ENCODE measurements at places on chromosomes 13 and 19.

DNA sequence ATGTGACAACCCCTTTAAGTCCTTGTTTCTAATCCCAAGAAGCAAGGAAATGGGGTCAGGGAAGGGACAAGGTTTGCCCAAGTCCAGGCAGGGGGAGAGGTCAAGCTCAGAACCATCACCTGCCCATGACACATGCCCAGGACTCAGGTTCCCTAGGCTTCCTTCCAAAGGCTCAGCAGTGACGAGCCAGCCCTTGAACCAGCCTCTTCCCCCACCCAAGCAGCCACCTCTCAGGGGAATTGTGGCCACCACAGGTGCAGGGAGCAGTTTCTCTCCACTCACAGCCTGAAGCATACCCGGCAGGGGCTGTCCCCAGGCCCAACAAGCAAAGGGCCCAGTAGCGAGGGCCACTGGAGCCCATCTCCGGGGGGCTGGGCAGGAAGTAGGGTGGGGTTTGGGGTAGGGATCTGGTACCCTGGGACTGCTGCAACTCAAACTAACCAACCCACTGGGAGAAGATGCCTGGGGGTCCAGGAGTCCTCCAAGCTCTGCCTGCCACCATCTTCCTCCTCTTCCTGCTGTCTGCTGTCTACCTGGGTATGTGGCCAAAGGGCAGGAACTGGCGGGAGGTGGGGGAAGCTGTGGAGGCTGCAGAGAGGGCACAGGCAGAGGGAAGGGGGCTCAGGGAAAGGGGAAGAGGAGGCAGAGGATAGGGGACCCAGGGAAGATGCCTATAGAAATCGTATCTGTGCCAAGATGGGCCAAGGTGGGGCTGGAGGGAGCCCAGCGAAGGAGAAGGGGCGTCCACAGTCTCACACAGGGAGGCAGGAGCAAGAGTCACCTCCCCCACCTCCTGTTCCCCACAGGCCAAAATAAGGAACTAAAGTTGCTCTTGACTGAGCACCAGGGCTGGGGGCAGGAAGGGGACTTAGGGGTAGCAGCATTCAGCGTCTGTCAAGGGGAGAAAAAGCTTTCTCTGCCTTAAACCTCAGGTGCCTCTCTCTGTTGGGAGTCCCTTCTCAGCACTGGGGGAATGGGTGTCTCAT, at the start of gene CD79A:
CD79A (plus strand) TSS at position 433 of the 986 bp plus-strand sequence; CDS start at position 459, 26 bp downstream.
- DNase-seq: no peak

DNA sequence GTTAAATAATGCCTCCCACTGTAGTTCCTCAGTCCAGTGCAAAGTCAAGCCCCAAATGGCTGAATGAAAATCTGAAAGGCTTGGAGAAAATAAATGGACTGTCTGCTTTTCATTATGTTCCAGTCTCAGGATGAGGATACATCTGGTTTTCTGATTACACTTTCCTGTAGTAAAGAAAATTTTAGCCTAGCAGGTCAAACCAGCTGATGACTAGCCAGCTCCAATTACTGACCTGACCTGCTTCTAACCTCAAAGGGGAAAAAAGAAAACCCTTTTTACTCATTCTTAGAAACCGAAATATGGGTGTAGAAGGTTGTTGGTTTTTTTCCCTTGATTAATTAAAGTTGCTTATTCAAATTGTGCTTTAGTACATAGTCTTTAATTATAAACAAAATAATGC, 418.4 kb downstream of the EFNB2 start:
- no peak for DNase-seq

DNA sequence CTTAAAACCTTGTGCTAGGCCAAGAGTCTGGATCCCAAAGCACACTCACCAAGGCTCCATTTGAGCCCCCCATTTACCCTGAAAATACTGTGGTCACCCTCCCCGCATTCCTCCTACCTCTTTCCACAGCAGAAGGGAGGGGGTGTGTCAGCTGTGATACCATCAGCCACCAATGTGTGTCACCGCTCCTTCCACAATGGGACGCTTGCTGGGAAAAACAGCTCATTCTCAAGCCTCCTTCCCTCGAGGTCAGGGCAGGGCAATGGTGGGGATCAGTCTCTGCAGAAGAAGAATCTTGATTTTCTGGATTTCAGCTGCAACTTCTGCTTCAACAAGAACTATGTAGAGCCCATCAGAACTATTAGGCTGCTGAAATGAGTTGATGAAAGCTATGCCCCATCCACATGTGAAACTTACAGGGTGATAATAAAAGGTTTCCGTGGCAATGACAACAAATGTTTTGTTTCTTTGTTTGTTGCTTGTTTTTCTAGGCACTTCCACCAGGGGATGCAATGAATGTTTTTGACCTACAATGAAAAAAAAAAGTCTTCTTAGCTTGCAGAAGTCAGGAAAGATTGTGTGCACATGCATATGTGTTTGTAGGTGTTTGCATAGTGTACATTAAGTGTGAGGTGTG, 26.4 kb upstream of the ZNF507 start:
- DNase-seq: peak; percentile 8

DNA sequence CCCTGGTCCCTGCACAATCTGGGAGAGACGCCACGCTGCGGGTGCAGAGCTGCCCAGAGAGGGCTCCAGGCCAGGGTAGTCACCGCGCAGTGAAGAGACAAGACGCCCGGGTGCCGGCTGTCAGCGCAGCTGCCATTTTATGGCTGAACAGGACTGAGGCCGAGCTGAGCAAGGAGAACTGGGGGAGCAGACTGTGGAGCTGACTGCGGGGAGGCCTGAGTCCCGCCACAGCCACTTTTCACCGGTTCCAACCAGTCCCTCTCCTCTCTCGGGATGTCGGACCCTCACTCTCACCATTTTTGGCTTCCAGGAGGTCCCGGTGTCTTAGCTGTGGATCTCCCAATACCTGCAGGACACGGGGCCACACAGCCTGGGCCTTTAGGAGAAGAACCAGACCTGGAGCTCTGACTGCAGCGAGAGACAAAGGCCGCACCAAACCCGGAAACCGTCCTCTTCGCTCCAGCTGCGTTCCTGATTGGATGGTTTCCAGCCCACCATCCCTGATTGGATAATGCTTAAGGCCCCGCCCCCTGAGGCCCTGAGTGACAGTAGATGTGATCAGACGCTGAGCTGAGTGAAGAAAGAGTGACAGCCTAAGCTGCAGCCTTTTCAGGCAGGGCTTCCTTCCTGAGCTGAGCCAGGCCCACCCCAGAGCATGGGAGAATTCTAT, at the start of gene ZNF626:
ZNF626 (minus strand) TSS at position 422 of the 670 bp plus-strand sequence; CDS start at position 297, 125 bp downstream.
- peak; percentile 94 for DNase-seq

DNA sequence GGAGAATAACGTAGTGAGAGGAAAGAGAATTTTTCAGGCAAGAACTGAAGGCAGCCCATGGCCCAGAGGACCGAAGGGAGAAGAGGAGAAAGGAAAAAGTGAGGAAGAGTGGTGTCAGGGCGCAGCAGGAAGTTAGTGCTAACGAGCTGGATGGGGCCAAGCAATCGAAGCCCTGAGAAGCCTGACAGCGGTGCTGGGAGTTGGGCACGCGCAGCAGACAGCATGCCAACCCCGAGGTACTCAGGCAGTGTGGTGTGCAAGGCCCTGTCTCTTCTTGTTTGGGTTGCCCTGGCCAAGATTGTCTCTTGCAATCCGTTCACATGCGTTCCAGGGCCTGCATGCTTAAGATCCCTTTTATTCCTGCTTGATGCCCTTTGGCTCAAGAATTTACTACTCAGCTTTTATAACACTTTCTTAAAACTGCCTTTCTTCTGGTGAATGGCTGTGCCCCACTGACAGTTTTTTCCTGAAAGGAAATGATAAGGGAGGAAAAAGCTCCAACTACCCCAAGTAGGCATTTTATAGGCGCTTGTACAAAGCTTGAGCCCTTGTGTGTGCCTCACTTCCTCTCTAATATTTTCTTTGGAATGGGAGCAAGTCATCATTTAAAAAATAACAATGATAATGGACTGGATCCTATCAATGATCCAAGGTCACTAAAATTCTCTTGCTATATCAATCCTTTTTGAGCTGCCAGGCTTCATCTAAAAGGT, 115.4 kb downstream of the FLT1 start:
- DNase-seq: no peak

GRCh38 chr13:78841358-78841963, 182.5 kb upstream of the OBI1 start:
- DNase-seq: no peak

DNA sequence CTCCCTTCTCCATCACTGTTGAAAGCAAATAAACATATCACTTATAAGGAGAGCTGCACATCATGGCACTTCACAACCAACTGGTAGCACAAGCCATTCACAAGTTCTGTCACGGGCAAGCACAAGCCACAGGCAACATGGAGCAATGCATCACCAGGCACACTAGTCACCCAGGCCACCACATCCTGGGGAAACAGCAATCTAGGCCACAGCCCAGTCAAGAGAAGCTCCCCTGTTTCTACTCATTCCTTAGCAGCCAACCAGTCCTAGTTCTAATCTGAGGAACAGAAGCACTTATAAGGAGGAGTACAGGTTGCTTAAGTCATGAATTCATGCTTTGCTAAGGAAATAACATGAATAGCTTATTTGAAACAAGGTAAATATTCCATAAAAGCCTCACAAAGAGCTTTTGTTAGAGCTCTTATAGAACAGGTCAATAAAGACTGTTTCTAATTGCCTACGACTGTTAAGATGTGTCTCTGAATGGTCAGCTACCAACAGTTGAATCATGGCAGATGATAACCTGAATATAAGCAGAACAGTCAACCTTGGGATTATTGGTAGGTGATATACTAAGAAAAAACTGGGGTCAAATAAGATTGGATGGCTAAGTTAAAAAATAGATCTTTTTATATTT, 169.0 kb downstream of the TBC1D4 start:
- peak; percentile 77 for DNase-seq

DNA sequence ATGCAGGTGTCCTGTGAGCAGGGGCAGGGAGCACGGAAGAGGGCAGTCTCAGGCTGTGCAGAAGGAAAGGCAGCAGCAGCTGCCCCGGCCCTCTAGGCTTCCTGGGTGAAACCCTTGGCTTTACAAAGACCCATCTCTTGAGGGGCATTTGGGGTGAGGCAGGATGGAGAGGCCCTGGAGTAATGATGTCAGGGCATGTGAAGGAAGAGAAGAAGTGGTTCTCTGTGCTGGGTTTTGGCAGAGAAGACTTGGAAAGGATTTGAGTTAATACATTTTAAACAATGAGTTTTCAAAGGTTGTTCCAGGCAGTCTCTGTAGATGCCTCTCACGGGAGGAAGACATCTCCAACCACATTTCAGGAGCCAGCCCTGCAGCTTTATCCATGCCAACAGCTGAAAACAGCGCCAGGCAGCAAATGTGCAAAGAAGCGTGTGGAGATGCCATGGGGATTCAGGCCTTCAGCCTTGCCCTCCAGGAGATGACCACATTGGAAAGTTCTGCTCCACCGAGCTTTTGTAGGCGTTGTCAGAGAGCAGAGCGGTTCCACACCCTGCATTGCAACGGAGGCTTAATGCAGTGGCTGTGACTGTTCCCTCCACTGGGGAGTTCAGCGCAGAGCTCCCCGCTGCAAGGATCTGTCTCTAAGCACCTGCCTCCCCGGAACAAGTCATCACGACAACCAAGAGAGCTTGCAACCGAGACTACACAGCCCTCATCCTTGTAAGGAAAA, 322.8 kb downstream of the UQCRFS1 start:
- no peak for DNase-seq

Measured in activated CD4-positive, alpha-beta T cell treated with anti-CD3 and anti-CD28 coated beads for 48 hours (primary cell).